Stimulated activated CD8-positive, alpha-beta memory T cell treated with anti-CD3 and anti-CD28 coated beads, Interleukin-4, amount 100 ng/mL, for 1 hour (primary cell): ENCODE measurements at places on chromosomes 7 and 10.

GRCh38 chr10:30828680-30829079 lies 199.1 kb upstream of the LYZL2 start:
- DNase-seq = no peak

- no peak for DNase-seq
Observed at GRCh38 chr7:149562602-149563001, 65.0 kb upstream of the ZNF746 start.

DNA sequence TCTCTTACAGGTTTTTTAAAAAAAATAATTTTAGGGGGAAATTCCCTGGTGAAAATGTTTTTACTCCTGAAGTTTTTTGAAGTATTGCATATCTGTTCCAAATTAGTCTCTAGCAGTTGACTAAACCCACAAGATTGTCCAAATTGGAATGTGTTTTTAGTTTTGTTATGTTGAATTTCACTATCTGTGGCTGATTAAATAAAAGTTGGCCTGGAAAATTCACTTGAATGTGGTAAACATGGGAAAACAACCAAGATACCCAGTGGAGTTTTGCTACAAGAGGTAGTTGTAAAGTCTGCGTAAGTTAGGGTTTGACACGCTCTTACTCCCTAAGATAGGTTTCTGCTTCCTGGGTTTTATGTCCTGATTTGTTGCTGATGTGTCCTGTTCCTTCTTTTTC lies 3.3 kb downstream of the TSGA13 start:
- DNase-seq = no peak

DNA sequence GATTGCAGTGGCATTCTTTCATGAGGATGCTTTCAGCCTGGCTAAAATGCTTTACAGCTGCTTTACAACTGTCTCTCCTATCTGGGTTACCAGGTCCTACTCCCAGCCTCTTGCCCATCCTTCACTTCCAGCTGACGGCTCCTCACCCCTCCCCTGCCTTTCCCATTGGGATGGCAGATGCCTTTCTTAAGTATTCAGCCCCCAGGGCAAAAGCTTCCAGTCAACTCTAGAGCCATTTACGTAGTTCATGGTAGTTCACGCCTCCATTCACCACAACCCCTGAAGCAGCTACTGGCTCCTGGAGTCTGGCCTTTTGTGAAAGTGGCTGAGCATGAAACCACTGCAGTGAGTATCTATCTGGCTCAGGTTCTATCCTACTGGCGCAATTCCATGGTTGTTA lies 17.2 kb upstream of the BMPER start:
- DNase-seq = no peak
